ENCODE measurements at places on chromosomes 7 and 10.

GRCh38 chr10:84191106-84191505 is 3.2 kb upstream of the CDHR1 start:
- DNase-seq, result no peak

DNA sequence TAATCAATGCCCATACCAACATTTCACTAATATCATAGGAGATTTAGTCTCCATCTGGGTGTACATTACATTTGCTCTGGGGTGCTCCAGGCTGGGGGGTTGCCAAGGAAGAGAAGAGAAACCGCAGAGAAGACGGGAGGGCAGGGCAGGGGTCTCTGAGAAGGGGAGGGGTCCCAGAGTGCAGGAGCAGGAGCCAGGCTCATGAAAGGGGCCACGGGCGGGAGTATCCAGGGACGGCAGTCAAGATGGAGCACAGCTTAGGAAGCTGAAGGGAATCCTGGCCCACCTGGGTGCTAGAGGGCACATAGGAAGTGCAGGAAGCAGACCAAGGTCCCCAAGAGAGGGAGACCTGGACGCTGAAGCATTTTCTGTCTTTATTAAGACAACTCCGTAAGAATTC is 2.2 kb downstream of the LEP start:
- no peak for DNase-seq

- no peak for DNase-seq
Observed at GRCh38 chr7:149420006-149420405, 40.9 kb downstream of the ZNF777 start.

DNA sequence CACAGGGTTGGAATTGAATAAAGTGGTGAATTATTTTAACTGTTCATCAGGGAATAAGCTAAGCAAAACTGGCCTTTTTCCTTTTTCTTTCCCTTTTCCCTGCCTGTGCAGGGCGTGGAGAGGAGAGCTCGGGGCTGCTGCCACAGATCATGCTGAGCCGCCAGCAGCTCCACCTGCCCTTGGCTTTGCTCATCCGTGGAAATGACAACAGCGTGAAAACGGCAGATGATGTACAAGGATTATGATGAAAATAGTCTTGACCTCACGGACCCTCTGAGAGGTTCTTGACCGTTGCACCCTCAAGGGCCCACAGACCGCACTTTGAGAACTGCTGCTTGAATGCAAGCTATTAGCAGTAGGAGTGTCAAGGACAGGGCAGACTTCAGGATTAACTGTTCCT is 10.6 kb downstream of the PPP2R2D start:
- no peak for DNase-seq

DNA sequence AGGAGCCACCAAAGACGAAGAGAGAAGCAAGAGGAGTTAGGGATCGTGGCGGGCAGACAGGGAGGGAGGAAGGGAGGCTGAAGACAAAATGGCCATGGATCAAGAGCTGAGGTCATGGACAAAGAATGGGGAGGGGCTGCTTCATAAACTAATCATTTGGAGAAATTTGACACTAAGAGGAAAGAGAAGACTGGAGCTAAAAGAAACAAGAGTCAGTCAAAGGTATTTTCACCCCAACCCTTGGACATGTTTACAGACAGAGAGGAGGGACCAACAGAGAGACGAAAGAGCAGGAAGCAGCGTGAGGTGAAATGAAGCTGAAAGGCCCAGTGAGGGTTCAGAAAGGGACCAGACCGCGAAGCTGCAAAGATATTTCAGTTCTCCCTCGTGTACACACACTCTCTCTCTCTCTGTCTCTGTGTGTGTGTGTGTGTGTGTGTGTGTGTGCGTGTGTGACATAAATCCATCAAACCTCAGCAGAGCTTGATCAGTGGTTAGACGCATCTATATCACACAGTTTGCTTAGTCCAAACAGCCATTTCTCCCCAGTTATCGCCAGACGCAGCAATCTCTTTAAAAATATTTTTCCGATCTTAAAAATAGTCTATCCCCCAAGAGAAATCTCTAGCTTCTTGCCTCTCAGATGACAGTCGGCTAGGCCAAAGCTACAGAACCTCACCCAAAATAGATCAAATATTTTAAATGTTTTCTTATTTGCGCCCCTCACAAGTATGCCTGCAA is 12.5 kb upstream of the CALD1 start:
- no peak for DNase-seq

GRCh38 chr10:63467841-63468240 is 2.1 kb upstream of the JMJD1C start:
- no peak for DNase-seq

DNA sequence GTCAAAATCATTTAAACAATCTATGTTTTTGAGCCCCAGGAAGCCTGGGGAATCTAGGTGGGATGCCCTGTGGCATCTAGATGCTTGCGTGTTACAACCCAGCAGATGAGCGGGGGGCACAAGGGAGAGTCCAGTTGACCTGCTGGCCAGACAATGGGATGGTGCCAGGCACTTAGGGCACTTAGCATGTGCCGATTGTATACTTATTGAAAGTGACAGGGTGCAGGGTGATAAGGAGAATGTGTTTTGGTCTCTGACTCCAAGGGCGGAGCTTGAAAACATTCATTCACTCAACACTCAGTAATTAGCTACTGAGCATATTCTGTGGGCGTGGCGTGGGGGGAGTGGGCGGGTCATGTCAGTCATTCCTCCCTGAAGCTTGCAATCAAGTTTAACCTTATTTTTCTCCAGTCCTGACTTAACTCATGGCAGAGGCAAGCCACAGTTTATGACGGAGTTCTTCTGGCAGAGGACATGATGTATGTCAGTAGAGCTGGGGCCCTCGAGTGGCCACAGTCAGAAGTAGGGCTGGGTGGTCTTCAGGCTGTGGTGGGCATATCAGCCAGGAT is 115.1 kb downstream of the PRKCQ start:
- DNase-seq, result no peak

- DNase-seq, result no peak
Observed at GRCh38 chr10:73404690-73405089, 9.2 kb downstream of the ANXA7 start.

GRCh38 chr7:80134115-80134535 is 506 bp upstream of the GNAI1 start:
- DNase-seq, result no peak

GRCh38 chr7:131745390-131746248 is 189.2 kb upstream of the PODXL start:
- no peak for DNase-seq

- DNase-seq, result no peak
Observed at GRCh38 chr7:46296526-46296925, 375.5 kb upstream of the IGFBP3 start.

DNA sequence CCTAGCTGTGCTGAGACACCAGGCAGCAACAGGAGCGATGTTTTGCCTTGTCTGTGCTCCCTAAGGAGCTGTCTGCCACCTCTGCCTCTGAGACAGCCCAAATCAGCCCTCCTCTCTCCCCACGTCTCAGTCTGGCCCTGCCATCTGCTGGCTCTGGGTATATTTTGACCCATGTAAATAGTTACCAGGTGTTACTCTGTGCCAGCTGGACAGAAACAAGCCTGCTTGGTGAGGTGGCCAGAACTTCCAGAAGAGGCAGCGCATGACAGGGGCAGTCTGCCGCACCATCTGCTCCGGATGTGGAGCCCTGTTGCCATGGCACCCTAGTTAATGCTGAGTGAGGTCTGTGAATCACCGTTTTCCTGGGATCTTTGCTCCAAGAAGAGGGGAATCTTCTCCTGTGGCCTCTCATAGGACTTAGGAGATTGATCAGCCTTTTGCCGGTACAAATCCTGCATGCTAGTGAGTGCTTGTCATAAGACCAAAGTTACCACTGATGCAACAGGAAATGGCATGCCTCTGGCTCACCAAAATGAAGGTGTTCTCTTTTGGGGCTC is 31.8 kb downstream of the GSTO2 start:
- DNase-seq, result peak; percentile 22

- DNase-seq, result no peak
Observed at GRCh38 chr10:14532473-14533251, 201.9 kb upstream of the FRMD4A start.

GRCh38 chr7:41652267-41652666 is 50.6 kb downstream of the INHBA start:
- DNase-seq, result no peak

DNA sequence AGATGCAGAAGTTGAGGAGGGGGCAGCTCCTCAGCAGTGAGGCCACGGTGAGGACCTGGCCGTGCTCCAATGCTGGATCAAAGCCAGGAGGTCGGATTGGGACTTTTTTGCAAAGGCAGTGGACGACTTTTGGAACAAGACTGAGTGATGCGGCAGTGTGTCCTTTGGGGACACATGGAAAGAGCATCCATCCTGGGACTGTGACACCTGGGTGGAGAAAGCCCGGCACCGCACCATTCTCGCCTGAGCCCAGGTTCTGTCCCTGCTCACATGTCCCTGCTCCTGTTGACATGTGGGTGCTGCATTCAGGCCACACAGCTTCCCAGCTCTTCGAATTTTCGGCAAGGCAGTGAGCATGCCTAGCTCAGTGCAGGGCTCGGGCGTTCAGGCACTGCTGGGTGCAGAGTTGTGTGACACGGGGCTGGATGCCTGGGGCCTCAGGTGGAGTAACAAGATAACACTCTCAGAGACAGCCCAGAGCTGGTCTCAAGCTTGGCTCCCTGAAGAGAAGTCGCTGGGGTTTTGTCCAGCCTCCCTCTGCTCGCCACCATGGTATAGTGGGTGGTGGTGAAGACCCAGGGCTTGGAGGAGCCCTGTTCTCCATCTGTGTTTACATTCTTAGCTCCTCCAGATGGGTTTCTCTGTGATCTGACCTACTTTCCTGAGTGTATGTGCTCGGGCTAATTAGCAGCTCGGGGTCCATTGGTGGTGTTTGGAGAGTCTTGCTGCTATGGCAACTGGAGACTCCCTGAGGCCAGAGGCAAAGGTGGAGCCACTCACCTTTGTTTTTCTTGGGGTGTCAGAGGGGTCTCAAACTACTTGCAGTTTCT is 111.7 kb upstream of the BTBD16 start:
- no peak for DNase-seq

GRCh38 chr10:28788252-28788651 is 110.9 kb downstream of the BAMBI start:
- DNase-seq, result no peak

DNA sequence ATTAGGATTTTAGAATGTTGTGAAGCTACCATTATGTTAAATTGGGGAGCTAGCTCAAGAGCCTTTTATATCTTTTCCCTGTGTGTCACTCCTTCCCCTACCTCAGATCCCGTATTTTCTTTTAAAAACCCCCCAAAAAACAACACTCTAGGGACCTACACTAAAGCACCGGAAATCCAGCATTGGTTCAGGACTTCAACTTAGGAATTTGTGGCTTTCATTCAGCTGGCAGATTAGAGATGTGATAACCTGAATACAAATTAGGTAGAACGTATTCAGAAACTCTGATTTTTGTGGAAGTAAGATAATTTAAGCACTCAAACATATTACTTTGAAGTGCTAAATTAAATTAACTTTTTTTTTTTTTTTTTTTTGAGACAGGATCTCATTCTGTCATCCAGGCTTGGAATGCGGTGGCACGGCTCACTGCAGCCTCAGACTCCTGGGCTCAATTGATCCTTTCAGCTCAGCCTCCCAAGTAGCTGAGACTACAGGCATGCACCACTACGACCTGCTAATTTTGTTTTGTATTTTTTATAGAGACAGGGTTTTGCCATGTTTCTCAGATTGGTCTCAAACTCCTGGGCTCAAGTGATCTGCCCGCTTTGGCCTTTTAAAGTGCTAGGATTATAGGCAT is 6.8 kb downstream of the TBC1D12 start:
- no peak for DNase-seq

DNA sequence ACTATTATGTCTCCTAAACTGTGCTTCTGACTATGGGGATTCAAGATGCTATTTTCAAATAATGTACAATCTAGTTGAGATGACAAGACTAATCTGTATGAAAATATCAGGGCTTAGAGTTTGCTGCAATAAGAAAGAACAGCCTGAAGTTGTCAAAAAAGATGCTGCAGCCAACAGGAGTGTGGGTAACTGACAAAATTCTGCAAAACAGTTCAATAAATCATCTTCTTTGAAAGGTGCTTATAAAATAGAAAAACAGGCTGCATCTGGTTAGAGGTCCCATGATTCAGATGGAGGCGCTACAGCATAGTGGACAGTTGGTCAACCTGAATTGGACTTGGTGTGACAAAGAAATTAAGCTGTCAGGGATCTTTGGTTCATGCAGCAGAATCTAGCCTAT is 511.0 kb downstream of the XPNPEP1 start:
- no peak for DNase-seq

DNA sequence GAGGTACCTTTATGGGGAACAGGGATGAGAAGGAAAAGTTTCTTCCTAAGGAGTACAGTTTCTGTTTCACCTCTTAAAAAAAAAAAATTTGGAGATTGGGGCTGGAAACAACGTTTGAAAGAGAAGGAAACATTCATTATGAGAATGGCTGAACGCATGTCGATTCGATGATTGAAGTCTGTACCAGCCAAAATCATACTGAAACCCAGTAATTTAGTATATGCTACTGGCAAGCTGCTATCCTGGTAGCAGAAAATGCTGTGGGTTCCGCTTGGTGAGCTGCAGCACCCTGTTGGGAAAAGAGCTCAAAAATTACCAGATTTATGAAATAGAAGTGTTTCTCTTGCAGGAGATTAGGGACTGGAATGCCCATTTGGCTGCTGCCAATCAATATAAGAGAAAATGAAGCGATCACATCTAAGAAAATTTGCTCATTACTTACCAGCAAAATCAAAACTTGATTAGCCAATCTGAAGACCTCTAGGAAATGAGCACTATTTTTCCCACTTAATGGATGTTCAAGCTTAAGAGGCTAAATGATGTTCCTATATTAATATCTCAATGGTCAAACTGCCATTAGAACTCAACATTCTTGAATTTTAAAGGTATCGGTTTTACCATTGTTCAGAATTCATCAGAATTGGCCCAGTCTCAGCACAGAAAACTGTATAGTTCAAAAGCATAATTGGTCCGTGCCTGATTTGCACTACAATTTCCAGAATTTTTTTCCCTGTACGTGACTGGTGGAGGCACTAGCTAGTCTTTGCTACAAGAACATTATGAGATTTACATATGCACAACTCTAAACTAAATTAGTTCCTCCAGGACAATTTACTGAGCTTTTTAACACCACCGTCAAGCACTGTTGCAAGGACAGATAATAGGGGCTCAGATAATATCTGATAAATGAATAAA is 1.2 kb upstream of the ITGB1 start:
- DNase-seq, result no peak

GRCh38 chr7:141872931-141873330 is 31.6 kb upstream of the PRSS37 start:
- no peak for DNase-seq

DNA sequence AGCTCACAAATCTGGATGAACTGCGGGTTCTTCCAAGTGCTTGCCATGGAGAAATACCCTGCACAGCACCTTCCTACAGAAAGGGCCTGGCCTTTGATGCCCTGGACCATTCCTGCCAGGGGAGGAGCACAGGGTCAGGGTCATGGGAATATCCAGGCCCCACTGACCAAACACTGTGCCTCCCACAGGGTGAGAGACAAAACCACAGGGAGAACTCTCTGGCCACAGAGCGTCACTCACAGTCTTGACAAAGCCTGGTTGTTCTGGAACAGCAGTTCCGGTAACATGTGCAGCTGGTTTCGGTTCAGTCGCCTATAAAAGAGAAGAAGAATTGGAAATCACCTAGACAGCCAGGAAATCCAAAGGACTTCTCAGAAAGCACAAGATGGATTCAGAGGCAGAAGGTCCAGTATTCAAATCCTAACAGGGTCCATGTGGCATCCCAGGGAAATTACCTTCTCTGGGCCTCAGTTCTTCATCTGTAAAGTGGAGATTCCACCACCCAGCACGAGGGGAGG is 28.1 kb downstream of the SLIT1 start:
- DNase-seq, result no peak

GRCh38 chr10:21184216-21184615 is 287.1 kb upstream of the NEBL start:
- no peak for DNase-seq

Measured in omental fat pad (tissue), 4 donors.